K562 (cell line): ENCODE measurements at places on chromosomes 2 and 18. TPM values are rescaled to one million over a fixed set of nuclear protein-coding genes. Genes with fewer than 3 reads are reported as not detected.

GRCh38 chr2:7852546-7852945 is 829.3 kb upstream of the ID2 start:
- H3K27ac ChIP-seq = no peak overlapping the region
- no peaks in the 10 kb centered on the region for H3K4me1 ChIP-seq
- no peak overlapping the region for H3K4me3 ChIP-seq

GRCh38 chr18:21257386-21257785 is 15.4 kb downstream of the GREB1L start:
- H3K27ac ChIP-seq = no peak overlapping the region
- no peaks in the 10 kb centered on the region for H3K36me3 ChIP-seq
- DNase-seq = no peak
- no peaks in the 10 kb centered on the region for H3K27me3 ChIP-seq
- H3K4me1 ChIP-seq = no peaks in the 10 kb centered on the region
- H3K4me3 ChIP-seq = no peak overlapping the region

- H3K36me3 ChIP-seq = no peaks in the 10 kb centered on the region
- peak; percentile 78 for DNase-seq
- H3K4me1 ChIP-seq = no peaks in the 10 kb centered on the region
- H3K27me3 ChIP-seq = peaks cover 6% of the 10 kb centered on the region
- H3K27ac ChIP-seq = no peak overlapping the region
- H3K4me3 ChIP-seq = no peak overlapping the region
These were observed 311.8 kb downstream of the LNPK start for GRCh38 chr2:175690113-175690837.

DNA sequence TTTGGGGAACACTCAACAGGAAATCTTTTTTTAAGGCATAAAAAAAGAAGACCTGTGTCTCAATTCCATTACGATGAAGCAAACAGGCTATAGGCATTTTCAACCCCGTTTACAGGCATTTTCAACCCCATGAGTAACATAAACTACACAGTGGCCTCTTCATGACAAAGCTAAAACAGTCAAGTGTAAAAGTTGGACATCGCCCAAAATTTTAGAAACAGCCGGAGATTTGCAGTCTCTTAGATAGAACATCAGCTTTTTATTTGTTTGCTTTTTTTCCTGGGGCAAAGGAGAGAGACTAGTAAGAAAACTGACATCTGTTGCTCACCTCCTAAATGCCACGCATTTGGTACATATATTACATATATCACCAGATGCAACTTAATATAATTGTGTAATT is 173.7 kb downstream of the CMPK2 start:
- DNase-seq = no peak
- H3K4me3 ChIP-seq = no peak overlapping the region
- H3K27ac ChIP-seq = no peak overlapping the region
- H3K36me3 ChIP-seq = no peaks in the 10 kb centered on the region

GRCh38 chr18:13564579-13564978 is 161.8 kb downstream of the FAM210A start:
- no peak overlapping the region for H3K4me3 ChIP-seq
- DNase-seq = no peak
- H3K27ac ChIP-seq = no peak overlapping the region
- peaks cover 11% of the 10 kb centered on the region; the same call in 1 of the 3 replicates for H3K27me3 ChIP-seq

DNA sequence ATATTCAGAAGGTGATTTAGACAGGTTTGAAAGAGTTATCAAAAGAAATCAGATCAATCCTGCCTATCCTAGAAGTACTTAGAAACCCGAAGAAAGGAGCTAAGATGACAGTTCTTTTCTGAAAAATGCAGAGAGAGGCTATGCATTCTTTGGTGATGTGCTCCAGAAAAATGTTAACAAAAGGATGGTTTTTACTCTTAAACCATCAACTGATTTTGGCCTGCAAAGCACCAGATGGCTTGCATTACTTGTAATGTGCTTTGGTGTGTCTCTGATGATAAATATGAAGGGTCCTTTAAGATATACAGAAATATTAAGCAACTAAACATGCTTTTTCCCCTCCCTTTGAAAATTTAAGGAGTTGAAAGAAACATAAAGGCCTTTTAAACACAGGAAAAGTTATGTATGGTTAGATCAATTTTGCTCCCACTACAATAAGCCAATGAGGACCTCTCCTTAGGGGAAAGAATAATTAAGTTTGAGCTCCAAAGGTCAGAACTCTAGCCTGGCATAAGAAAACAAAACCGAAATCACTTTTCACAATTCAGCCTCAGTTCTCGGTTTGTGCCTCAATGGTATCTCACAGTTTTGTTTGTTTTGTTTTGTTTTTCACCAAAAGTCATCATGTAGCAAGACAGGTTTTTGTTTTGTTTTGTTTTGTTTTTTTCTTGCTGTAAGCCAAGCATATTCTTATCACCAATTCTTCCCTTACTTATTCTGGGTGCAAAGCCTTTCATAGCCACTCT is 302.4 kb upstream of the NT5C1B start:
- DNase-seq = no peak
- H3K4me1 ChIP-seq = no peaks in the 10 kb centered on the region
- no peak overlapping the region for H3K27ac ChIP-seq
- no peaks in the 10 kb centered on the region for H3K36me3 ChIP-seq
- no peaks in the 10 kb centered on the region for H3K27me3 ChIP-seq

GRCh38 chr2:213475433-213475832 is 191.2 kb downstream of the SPAG16 start:
- H3K4me1 ChIP-seq = no peaks in the 10 kb centered on the region
- H3K27me3 ChIP-seq = no peaks in the 10 kb centered on the region
- H3K36me3 ChIP-seq = no peaks in the 10 kb centered on the region
- peak; percentile 0 for DNase-seq

DNA sequence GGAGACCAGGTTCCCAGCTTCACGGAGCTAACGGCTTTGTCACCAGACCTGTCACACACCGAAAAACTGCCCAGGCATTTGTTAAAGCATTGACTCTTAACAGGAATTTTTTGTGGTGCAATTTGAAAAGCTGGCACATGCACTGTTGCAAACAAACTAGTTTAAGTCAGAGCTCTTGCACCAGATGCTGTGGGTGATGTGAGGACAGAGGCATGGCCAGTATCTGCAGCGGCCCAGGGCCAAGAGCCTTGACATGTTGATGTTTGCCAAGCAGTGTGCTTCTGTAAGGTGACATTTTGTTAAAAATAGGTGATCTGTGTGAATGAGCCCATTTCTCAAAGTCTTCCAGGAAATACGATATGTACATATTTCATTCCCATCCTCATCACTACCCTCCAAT is 142.5 kb downstream of the MTCL1 start:
- H3K27ac ChIP-seq = no peak overlapping the region
- H3K27me3 ChIP-seq = peaks cover 44% of the 10 kb centered on the region
- no peak overlapping the region for H3K4me3 ChIP-seq
- H3K4me1 ChIP-seq = no peaks in the 10 kb centered on the region

DNA sequence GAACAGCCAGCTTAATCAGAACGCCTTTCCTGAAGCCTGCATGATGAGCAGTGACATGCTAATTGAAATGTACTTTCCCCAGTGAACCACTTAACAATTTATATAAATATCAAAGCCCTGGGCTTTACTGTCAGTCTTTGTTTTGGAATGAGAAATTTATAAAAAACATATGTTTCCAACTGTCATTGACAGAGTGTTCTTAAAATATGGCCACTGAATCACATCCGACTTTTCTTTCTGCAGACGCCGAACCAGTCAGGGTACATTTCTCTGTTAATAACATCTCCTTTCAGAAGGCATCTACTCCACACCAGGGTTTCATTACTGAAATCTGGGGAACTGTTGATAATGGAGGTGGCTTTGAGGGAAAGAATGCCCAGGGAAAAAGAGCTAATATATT is 343.7 kb downstream of the INSIG2 start:
- H3K4me3 ChIP-seq = no peak overlapping the region
- H3K36me3 ChIP-seq = no peaks in the 10 kb centered on the region
- H3K27me3 ChIP-seq = no peaks in the 10 kb centered on the region
- no peak overlapping the region for H3K27ac ChIP-seq

USP37 gene
- 4.8 and 5.0 TPM in 2 replicates for polyA plus RNA-seq

RNF125 gene
- 0.01 and 0.04 TPM in 2 replicates for polyA plus RNA-seq

ANKZF1 gene
- polyA plus RNA-seq = 49.0 and 60.6 TPM in 2 replicates

IL36RN gene
- polyA plus RNA-seq = not detected in 2 replicates

MAL gene
- not detected in 2 replicates for polyA plus RNA-seq

CLEC4F gene
- not detected in 2 replicates for polyA plus RNA-seq

FBXO48 gene
- 0.69 and 0.84 TPM in 2 replicates for polyA plus RNA-seq

PRKAG3 gene
- not detected in 2 replicates for polyA plus RNA-seq

GPR75 gene
- polyA plus RNA-seq = 1.5 and 2.4 TPM in 2 replicates

CPS1 gene
- 5.1 and 6.0 TPM in 2 replicates for polyA plus RNA-seq
